Right ventricle myocardium inferior (tissue), 1 donor: ENCODE measurements at places on chromosomes 7 and 10. TPM values are rescaled to one million over a fixed set of nuclear protein-coding genes. Genes with fewer than 3 reads are reported as not detected.

- peak; percentile 11 for DNase-seq
Observed at GRCh38 chr7:97732565-97733275, 834 bp downstream of the TAC1 start.

DNA sequence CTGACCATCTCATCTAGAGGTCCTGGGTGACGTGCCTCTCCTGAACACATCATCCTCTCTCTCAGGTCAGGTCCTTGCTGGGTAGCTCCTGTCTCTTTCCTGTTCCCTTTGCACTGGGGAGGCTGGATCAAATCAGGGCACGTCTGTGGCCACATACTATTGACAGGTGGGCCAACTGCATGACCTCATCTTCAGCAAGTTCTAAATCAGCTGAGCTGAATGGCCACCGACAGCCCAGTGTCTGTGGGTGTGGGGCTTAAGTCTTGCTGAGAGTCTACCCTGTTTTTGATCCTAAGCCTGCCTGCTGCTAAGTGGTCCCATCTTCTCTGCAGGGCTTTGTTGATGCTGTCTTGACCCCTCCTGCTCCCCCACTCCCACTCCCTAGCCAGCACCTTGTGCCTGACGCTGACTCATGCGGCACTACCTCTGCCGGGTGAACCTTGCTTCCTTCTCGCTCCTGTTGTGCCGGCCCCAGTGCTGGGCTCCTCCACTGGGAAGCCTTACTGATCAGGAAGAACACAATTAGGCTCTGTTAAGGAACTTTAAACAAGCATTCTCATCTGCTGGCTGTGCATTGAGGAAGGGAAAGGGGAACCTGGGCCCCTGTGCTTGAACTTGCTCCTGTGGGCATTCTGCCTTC is 440.4 kb downstream of the PLXNA4 start:
- no peak for DNase-seq

GRCh38 chr7:75657866-75658265 is 80.9 kb downstream of the HIP1 start:
- DNase-seq: no peak

DNA sequence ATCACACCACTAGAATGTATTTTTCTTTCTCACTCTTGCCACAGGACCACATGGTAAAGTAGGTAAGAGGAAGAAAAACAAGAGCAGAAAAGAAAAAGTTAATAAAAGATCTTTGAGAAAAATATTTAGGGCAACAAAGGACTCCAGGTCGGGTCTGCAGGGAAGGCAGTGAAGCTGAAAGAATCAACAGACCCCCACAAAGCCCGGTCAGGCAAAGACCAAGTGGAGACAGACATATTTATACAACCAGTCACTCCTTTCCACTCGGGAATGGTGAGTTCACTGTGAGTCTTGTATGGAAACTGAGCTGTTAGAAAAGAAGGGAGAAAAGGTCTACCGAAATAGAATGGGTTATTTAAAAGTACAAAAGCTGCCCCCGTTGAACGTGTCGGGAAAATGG is 28.0 kb downstream of the RSU1 start:
- no peak for DNase-seq

DNA sequence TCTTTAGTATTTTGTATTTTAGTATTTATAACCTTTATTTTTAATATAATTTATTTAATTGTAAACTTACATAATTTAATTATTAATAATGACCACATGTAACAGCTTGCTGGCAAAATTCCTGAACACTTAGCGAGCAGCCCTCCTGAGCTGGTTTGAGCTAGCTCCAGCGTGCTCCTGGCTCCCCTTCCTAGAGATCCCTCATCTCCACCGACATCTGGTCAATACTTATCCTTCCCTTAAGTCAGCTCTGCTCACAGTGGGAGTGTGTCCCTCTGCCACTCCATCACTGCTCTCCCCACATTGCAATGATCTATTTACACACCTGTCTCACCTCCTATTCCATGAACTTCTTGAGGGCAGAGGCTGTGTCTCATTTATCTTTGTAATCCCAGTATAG is 20.6 kb upstream of the TBXAS1 start:
- no peak for DNase-seq

GRCh38 chr7:116630932-116631671 is 40.9 kb upstream of the MET start:
- peak; percentile 77 for DNase-seq

DNA sequence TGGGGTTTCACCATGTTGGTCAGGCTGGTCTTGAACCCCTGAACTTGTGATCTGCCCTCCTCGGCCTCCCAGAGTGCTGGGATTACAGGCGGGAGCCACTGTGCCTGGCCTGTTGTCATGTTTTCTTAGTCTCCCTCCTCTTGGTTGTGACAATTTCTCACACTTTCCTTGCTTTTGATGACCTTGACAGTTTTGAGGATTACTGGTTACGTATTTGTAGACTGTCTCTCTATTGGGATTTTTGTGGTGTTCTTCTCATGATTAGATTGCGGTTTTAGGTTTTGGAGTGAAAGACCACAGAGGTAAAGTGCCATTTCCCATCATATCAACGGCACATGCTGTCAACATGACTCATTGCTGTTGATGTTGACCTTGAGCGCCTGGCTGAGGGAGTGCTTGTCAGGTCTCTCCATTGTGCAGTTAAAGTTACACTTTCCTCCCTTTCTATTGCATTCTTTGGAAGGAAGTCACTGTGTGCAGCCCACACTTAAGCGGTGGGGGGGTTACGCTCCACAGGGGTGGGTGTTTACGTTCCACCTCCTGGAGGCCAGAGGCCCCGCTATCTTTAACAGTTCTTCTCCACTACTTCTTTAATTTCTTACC is 10.8 kb downstream of the NEURL1 start:
- DNase-seq: no peak

GRCh38 chr7:40311307-40311706 is 176.5 kb downstream of the SUGCT start:
- no peak for DNase-seq

DNA sequence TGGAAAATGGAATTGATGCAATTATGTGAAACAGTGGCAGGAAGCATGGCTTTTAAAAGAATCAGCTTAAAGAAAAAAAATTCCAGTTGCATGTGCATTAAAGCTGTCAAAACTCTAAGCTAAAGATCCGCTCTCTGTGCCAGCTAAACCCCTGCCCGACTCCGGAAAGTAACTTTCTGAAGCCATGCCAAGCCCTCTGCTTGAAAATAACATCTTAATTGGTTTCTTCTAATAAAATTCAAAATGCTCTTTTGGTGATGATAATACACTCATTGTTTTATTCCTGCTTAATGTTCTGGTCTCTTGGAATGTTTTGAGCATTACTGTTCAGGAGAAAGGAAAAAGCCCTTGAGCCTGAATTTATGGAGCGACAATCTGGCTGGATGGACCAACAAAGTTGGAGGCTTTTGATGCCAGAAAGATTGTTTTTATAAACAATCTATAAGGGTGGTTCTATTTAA is 11.7 kb downstream of the SEMA3C start:
- no peak for DNase-seq

DNA sequence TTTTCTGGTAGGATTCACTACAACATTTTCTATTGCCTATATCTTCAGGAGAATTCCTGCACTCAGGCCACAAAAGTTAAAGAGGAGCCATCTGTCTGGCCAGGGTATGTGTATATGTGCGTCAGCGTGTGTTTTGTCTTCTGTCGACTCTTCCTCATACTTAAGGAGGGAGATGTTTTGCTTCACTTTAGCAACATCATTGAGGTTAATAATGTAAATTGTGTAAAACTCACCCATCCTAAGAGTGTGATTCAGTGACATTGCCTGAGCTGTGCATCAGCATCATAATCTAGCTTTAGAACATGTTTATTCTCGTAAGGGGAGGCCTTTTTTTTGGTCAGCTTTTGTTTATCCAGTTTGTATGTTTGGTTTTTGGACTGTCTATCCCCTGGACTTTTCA is 23.7 kb downstream of the FBH1 start:
- DNase-seq: no peak

- DNase-seq: peak; percentile 37
Observed at GRCh38 chr10:132390921-132391675, 5.9 kb upstream of the PWWP2B start.

DNA sequence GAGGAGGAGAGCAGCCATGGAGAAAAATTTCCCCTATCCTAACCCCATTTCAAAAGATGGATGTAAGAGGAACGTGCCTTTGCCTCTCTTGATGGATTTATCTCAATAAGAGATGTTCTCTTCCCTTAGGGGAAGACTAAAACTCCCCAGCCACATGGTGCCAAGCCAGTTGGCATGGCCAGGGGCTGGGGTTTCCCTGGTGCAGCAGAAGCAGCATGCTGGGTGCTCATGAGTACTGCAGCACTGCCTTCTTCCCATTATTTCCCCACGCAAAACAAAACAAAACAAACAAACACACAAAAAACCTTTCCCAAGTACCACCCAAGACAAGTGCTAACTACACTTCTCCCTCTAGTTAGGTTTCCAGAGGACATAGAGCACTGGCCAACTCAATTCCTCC is 97.2 kb downstream of the DOCK4 start:
- DNase-seq: no peak

GRCh38 chr7:35026150-35026549 is 11.1 kb downstream of the DPY19L1 start:
- no peak for DNase-seq

DNA sequence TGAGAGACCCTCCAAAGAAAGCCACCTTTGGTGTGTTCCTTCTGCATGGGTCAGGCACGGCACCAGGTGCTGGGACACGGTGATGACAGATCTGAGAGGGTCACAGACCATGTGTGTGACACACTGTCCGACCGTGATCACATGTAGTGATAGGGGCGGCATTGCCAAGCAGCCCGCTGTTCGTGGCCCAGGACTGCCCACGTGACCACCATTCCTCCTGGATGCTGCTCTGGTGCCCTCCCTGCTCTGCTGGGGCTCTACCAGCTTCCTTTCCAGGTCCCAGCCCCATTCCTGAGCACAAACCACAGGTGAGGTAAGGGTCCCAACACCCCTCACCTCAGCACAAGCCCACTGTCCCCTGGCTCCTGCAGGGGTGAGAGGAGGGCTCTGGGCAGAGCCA is 10.1 kb upstream of the SLC18A3 start:
- no peak for DNase-seq

DNA sequence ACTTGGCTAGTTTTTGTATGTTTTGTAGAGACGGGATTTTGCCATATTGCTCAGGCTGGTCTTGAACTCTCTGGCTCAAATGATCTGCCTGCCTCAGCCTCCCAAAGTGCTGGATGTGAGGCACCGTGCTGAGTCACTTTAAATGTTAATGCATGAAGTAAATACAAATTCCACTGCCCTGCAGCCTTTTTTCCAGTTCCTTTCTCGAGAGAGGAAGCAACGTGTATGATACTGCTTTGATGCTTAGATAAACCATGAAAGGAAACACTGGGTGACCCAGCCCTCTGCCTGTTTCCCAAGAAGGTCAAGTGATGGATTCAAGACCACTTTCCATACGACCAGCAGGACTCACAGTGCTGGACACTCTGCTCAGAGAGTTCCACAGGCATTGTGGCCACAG is 11.3 kb upstream of the MRPS24 start:
- no peak for DNase-seq

- no peak for DNase-seq
Observed at GRCh38 chr7:4964506-4964905, 5.5 kb upstream of the MMD2 start.

GRCh38 chr10:119396008-119396708 is 146.4 kb downstream of the RGS10 start:
- DNase-seq: no peak

- DNase-seq: no peak
Observed at GRCh38 chr7:5701085-5701914, 80.2 kb downstream of the RNF216 start.

DNA sequence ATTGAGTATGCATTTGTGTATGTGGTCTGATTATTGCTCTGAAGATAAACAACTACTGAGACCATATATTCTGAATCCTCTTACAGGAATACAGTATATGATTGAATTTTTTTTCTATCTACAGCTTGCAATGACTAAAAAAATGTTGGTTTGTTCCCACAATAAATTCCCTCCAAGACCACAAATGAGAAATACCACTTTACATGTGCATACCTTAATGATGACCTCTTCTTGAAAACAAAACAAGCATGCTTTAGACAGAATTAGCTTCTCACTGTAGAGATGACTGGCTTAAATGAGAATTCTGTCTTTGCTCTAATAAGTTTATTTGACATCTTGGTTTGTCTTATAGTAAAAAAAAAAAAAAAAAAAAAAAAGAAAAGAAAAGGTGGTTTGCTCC is 241.5 kb downstream of the PCDH15 start:
- no peak for DNase-seq

The RAMP3 gene
- total RNA-seq: 33.8 TPM

The SLC13A1 gene
- not detected for total RNA-seq

The ACSM6 gene
- total RNA-seq: not detected

The OR2A42 gene
- total RNA-seq: not detected

The GRM3 gene
- not detected for total RNA-seq

The GPR141 gene
- 0.60 TPM for total RNA-seq

The LBX1 gene
- total RNA-seq: not detected

The DMBT1 gene
- not detected for total RNA-seq

The SHH gene
- total RNA-seq: not detected

The CYP2C19 gene
- total RNA-seq: not detected

The C10orf90 gene
- not detected for total RNA-seq
